ENCODE measurements at places on chromosomes 13 and 19. TPM values are rescaled to one million over a fixed set of nuclear protein-coding genes. Genes with fewer than 3 reads are reported as not detected.

DNA sequence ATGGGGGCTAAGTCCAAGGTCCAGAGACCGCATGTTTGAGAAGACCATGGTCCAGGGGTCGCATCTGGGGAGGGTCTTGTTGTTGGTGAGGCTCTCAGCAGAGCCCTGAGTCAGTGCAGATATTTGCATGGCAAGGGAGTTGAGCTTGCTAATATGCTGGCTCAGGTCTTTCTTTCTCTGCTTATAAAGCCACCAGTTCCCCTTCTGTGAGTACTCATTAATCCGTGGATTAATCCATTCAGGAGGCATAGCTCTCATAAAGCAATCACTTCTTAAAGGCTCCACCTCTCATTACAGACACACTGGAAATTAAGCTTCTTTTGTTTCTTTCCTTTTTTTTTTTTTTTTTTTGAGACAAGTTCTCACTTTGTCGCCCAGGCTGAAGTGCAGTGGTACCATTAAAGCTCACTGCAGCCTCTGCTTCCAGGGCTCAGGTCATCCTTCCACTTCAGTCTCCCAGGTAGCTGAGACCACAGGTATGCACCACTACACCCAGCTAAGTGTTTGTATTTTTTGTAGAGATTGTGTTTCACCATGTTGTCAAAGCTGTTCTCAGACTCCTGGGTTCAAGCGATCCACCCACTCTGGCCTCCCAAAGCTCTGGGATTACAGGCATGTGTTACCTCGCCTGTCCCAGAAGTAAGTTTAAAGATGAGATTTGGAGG is 216.4 kb downstream of the SLITRK5 start:
- DNase-seq, result no peak
- H3K27ac ChIP-seq, result no peak overlapping the region
- H3K27me3 ChIP-seq, result no peaks in the 10 kb centered on the region
- H3K36me3 ChIP-seq, result no peaks in the 10 kb centered on the region

- no peak overlapping the region for H3K4me3 ChIP-seq
- H3K4me1 ChIP-seq, result no peaks in the 10 kb centered on the region
- H3K27ac ChIP-seq, result no peak overlapping the region
- H3K36me3 ChIP-seq, result no peaks in the 10 kb centered on the region
- DNase-seq, result no peak
Measured at GRCh38 chr13:78686461-78686860, 27.5 kb upstream of the OBI1 start.

- H3K27ac ChIP-seq, result no peak overlapping the region
- no peaks in the 10 kb centered on the region for H3K36me3 ChIP-seq
- no peak overlapping the region for H3K4me3 ChIP-seq
- no peak for DNase-seq
Measured at GRCh38 chr13:85582890-85583289, 216.3 kb downstream of the SLITRK6 start.

- H3K4me3 ChIP-seq, result no peak overlapping the region
- H3K4me1 ChIP-seq, result peaks cover 3% of the 10 kb centered on the region
- no peaks in the 10 kb centered on the region for H3K27me3 ChIP-seq
- DNase-seq, result no peak
Measured at GRCh38 chr13:98797456-98797855, 45.0 kb upstream of the SLC15A1 start.

- H3K27me3 ChIP-seq, result no peaks in the 10 kb centered on the region
- H3K4me1 ChIP-seq, result no peaks in the 10 kb centered on the region
- DNase-seq, result no peak
- H3K27ac ChIP-seq, result no peak overlapping the region
- no peak overlapping the region for H3K4me3 ChIP-seq
Measured at GRCh38 chr19:6020972-6021805, 43.2 kb upstream of the RANBP3 start.

GRCh38 chr13:113184568-113185440 is 23.7 kb downstream of the PCID2 start:
- H3K4me1 ChIP-seq, result peaks cover 6% of the 10 kb centered on the region
- H3K27me3 ChIP-seq, result no peaks in the 10 kb centered on the region
- peaks cover 55% of the 10 kb centered on the region for H3K36me3 ChIP-seq
- no peak overlapping the region for H3K27ac ChIP-seq
- no peak for DNase-seq

The ZNF441 gene
- total RNA-seq, result 3.7 TPM

The BST2 gene
- 3.6 TPM for total RNA-seq

The HOOK2 gene
- 25.8 TPM for total RNA-seq
